ELR (cell line): ENCODE measurements at places on chromosomes 4 and X.
A peak's percentile ranks its signal among the peaks of the same experiment; 100 is the strongest.

DNA sequence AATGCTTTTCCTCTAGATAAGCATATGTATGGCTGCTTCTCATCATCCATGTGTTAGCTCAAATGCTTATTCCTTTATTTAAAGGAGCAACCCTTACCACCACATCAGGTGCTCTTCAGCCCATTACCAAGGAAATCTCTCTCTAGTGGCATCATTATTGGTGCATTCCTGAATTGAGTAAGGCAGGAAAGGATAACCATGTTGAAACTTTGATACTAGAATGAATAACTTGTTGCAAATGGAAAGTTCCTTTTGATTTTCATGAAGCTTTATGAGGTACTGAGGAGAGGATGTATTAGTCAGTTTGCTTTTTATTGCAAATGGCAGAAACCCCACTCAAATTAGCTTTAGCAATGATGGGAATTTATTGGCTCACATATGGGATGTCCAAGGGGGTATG lies 212.3 kb upstream of the FGF13 start:
- no peak for DNase-seq

GRCh38 chr4:109177096-109177810 lies 125.2 kb downstream of the COL25A1 start:
- no peak for DNase-seq

DNA sequence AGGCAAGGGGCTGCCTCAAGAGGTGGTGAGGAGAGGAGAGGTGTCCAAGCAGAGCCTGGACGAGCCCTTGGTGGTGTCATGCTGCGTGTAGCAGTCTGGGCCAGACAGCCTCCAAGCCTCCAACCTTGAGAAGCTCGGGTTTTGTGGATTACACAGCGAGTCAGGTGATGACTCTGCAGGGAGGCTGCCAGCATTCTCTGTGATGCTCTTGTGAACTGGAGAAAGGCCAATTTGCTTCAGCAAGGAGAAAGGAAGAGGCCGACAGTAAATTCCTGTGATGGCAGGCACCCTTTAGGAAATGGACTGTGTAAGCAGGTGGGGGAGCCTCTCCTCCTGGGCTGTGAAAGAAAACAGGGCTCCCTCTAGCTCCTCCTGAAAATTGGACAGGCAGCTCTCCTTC lies 36.0 kb upstream of the CD99L2 start:
- peak; percentile 44 for DNase-seq

DNA sequence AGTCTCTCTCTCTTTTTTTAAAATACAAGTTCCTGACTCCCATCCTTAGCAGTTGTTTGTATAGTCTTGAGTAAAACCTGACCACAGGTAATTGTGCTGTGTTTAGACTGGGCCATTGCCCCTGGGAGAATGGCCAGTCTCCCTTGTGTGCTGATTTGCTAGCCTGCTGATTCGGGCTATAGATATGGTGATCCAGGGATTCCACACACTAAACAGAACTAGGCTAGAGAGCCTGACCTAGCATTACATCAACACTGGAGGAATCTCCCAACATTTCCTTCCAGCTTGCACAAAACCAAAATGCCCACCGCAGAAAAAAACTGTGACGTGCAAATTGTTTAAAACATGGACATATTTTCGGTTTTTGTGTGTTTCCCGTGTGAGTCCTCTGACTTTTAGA lies 5.1 kb downstream of the UPRT start:
- DNase-seq: no peak

- no peak for DNase-seq
Observed at GRCh38 chrX:23557070-23557469, 110.2 kb upstream of the PRDX4 start.

- no peak for DNase-seq
Observed at GRCh38 chrX:22424122-22424915, 151.6 kb downstream of the CBLL2 start.

- DNase-seq: peak; percentile 34
Observed at GRCh38 chrX:154310616-154311536, 15.3 kb downstream of the TKTL1 start.

GRCh38 chr4:127120441-127121090 lies 512.2 kb upstream of the INTU start:
- no peak for DNase-seq

DNA sequence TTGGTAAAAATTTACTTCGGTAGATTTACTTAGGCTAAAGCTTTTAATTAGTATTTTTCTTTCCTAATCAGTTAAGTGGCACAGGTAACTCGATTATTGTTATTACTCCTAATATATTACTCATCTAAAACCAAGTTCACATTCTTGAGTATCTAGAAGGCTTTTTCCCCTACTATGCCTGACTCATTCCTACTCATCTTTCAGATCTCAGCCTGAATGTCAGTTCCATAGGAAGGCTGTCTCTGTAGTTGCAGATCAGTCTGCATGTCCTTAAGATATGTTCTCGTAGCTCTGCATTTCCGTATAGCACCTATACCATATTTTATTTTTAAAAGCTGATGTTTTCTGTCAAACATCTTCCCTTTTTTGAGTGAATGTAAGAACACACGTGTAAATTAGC lies 5.9 kb upstream of the FAM184B start:
- DNase-seq: peak; percentile 82

GRCh38 chr4:146059865-146060264 lies 115.7 kb upstream of the LSM6 start:
- DNase-seq: peak; percentile 6

- DNase-seq: no peak
Observed at GRCh38 chrX:15676886-15677285, 12.3 kb upstream of the CLTRN start.

DNA sequence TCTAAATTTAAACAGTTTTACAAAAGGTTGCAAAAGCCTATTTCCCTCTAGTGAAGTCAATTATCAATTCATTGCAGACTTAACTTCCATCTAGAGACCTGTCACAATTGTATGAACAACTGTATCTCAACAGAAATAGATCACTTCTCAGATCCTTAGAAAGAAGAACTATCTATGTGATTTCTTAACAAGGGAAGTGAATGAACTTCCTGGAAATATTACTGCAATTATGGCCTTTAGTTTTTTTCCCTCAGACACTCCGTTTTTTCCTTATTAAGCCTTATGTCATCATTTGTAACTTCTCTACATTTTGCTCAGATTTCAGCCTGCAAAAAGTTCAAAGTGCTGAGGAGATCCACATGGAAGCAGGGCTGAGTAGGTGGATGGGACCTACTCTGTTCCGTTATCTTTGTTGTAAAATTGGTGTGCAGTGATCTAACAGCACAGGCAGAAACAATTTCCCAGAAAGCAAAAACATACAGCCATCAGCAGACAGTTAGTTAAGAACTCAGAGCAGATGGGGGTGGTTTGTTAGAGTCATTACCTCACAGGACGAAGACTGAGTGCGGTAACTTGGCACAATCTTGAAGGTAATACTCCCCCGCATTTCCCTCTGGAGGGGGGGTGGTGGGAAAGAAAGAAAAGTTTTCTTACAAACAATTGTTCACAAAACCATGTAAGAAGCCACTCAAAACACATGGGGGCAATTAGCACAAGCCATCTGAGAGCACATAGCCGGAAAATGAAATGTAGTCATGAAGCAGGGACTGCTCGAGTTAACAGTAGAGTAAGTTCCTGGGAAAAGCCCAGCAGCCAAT lies 112.3 kb downstream of the NYX start:
- DNase-seq: peak; percentile 13

GRCh38 chr4:152773339-152773738 lies 6.2 kb downstream of the TIGD4 start:
- no peak for DNase-seq

DNA sequence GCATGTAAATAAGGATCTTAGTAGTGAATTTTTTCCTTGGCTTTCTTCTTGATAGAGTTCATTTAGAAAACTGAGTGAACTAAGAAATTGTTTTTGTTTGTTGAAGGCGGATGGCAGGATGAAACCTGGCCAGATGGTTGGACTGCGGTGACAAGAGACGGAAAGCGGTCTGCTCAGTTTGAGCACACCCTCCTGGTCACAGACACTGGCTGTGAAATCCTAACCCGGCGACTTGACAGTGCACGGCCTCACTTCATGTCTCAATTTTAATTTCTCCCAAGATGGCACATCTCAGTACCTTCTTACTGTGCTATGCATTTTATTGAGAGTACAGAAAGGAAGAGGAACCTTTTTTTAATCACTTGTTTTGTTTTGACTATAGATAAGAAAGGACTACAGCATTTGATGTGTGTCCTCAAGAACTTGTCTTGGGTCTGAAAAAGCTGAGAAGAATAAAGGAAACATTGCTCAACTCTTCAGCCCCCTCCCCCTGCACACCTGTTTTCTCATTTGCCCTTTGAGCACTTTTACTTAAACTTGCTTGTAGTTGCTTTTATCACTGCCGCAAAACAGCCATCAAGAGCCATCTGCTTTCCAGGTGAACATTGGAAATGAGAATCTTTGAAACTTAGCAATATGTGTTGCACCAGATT lies 27.4 kb downstream of the ADH5 start:
- no peak for DNase-seq

DNA sequence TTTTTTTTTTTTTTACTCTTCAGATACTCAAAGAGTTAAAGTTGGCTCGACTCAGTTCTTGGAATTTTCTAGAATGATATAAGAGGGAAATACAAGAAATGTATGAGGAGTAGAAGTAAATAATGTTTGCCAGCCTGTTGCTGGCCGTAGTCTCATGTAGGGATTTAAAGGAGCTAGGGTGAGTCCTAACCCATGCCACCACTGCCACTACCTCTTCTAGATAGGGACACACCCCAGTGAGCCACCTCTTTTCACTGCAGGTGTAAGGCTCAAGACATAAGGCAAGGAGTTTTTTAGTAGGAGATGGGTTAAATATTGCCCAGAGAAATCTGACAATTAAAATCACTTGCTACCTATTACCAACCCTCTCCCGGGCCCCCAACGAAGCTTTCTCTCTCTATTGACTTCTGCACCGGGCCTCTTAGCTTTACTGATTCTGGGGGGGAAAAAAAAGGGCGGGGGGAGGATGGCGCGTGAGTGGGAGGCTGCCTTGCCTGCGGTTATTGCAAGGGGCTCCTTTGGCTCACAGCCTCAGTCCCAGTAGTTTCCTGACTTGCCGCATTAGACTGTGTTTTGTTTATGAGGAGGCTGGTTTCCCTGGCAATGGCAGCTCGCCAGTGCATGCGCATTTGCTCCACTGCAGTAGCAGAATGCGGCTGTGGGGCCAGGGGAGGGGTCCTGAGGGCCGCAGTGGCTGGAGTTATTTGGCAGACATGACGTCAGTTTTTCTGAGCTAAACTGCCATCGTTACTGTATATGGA lies 3.0 kb downstream of the LINC00632 start:
- DNase-seq: peak; percentile 72

GRCh38 chr4:39521253-39521919 lies 5.9 kb downstream of the UGDH start:
- peak; percentile 82 for DNase-seq

- DNase-seq: no peak
Observed at GRCh38 chr4:89397441-89397840, 89.8 kb upstream of the GPRIN3 start.

- DNase-seq: peak; percentile 70
Observed at GRCh38 chr4:27684610-27685011, 824.0 kb downstream of the STIM2 start.

- peak; percentile 25 for DNase-seq
Observed at GRCh38 chr4:16884673-16885460, 13.6 kb downstream of the LDB2 start.

GRCh38 chr4:6901669-6902317 lies 7.8 kb upstream of the TBC1D14 start:
- DNase-seq: no peak

DNA sequence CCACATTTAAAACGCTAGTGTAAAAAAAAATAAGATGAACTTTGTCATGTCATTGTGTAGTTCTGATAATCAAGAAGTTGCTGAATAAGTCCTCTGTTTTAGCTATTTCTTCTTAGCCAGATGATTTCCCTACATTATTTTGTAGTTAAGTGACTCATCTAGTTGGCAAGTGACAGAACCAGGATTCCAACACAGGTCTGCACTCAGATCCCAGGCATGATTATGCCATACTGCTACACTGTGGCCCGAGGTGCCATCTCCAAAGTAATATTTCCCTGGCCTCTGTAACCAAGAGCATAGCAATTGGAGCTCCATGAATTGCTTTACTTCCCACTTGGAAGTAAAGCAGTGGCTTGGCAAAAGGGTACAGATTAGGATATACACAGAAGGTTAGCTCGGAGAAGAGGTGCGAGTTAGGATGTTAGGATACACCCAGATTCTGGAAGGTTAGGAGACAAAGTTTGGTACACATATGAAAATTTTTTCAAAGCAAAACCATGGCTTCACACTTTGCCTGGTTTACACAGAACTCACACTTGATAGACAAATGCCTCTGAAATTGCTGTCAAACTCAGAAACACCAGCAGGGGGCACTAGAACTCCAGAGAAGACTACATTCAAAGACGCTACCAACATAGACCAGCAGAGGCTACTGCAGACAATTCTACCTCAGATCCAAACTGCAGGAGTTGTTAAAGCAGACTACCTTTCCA lies 41.4 kb downstream of the SRPX2 start:
- DNase-seq: peak; percentile 75

DNA sequence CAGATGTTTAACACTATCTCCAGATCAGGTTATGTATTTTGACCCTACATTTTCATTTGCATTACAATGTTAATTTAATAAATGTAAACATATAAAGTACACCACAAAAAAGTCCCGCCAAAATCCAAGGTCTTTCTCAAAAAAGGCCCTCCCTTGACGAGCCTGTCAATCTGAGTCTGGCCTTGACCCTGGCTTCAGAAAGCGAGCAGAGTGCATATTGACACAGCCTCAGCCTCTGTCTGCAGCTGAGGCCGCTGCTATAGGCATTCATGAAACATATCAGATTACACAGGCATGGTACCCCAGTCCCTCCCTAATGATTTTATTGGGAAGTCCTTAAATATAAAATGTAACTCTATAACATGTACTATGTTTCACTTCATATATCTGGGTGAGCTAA lies 6.2 kb downstream of the MBNL3 start:
- DNase-seq: no peak

DNA sequence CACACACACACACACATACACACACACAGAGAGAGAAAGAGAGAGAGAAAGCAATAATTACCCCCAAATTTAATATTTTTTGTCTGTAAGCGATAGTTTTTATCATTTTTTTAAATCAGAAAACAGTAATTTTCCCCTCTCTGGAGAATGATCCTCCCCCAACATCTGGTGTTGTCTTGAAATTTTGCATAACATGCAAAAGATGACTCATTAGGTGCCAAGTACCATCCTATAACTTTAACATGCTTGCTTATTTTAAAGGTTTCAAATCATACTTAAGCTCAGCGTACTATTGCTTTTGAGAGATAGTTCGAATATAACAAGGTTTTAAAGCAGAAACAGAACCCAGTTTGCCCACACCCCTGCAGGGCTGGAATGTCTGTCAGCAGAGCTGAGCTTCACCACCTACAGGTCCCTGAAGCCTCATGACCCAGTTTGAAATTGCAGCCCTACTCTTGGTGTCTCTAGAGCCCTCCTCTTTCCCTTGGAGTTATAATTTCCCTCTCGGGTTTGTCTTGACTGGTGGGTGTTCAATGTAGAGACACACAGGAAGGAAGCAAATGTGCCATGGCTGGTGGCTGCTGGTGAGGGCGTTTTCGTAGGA lies 175.0 kb upstream of the HS3ST1 start:
- DNase-seq: no peak

GRCh38 chrX:19954335-19955096 lies 36.3 kb downstream of the BCLAF3 start:
- DNase-seq: no peak

GRCh38 chr4:107854356-107855022 lies 29.8 kb downstream of the SGMS2 start:
- peak; percentile 48 for DNase-seq

- peak; percentile 1 for DNase-seq
Observed at GRCh38 chr4:11720292-11720691, 291.6 kb upstream of the HS3ST1 start.
